ENCODE measurements at places on chromosomes 1 and 21. TPM values are rescaled to one million over a fixed set of nuclear protein-coding genes. Genes with fewer than 3 reads are reported as not detected.

DNA sequence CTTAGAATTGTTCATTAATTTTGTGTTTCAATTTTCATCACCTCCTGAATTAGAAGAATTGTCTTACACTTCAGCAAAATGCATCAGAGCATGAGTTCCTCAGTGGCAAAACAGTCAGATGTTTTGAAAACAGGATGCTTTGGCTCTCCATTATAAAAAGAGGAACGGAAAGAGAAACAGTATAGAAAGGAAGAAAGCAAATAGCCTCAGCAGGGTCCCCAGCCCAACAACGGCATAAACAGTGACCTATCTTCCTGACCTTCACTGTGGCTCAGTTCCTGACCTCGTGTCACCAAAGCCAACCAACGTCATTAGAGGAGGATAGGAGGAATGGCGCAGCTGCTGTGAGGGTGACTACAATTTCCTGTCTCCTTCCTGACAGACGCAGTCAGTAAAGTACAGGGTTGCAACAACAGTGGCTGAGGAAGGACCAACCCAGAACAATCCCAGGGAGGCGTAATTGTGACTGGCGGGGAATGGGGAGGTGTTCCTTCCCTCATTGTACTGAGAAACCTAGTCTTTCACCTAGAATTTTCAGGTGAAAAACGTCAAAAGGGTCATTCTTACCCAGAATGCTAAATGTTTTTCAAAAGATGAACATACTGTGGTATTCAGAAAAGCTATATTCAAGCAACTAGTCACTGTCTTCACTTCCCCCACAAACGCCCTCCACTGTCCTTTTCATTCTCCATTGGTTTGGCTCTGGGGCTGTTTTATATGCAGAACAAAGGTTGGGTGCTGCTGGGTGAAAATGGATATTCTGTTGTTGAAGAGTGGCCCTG is 197.9 kb upstream of the SGIP1 start:
- peak; percentile 97 for DNase-seq

The PAQR6 gene
- total RNA-seq: 2.6 TPM

- no peak for DNase-seq
Observed at GRCh38 chr1:15758953-15759661, 512 bp downstream of the FBLIM1 start.

The CYP4A22 gene
- total RNA-seq: not detected

The TMEM52 gene
- total RNA-seq: not detected

DNA sequence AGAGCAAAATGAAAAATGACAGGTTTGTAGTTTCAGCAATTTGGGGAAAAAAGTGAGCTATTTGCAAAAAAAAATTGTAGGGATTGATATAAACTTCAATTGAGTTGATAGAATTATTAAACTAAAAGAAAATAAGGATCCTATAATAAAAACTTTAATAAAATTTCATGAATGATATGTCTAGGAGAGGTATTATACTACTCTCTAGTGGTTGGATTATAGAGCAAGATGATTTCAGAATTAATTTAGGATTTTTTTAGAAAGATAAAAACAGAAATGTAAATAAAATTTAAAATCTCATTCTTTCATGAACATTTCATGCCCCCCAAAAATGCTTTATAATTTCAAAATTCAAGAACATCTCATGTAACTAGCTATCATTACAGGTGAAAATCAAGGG is 430.4 kb downstream of the DSCAM start:
- no peak for DNase-seq

GRCh38 chr1:198686069-198686728 is 47.4 kb downstream of the PTPRC start:
- no peak for DNase-seq

The CLCA4 gene
- 0.05 TPM for total RNA-seq

- DNase-seq: no peak
Observed at GRCh38 chr1:50783286-50783685, 176.8 kb downstream of the FAF1 start.

The IKBKE gene
- 30.0 TPM for total RNA-seq
